ENCODE measurements at places on chromosomes 4 and X. TPM values are rescaled to one million over a fixed set of nuclear protein-coding genes. Genes with fewer than 3 reads are reported as not detected.

Gene MAGEB2
- not detected for total RNA-seq

Gene MAGEA3
- total RNA-seq, result not detected

Gene MAP3K15
- total RNA-seq, result 0.09 TPM

Gene NUDT10
- total RNA-seq, result 1.6 TPM

Gene GDPD2
- total RNA-seq, result not detected

Gene IL2RG
- not detected for total RNA-seq

Measured in smooth muscle cell of bladder (primary cell).